ENCODE measurements at places on chromosomes 16 and 17. TPM values are rescaled to one million over a fixed set of nuclear protein-coding genes. Genes with fewer than 3 reads are reported as not detected.

Gene C17orf67
- 10.7 TPM for total RNA-seq

Gene HSD17B2
- total RNA-seq = 19.8 TPM

Gene PRPF8
- total RNA-seq = 390 TPM

Gene AOC3
- total RNA-seq = 7.4 TPM
